Cardiac septum (tissue), 1 donor: ENCODE measurements at places on chromosomes 4 and X.

- no peak for DNase-seq
These were observed 31.4 kb downstream of the OTUD4 start for GRCh38 chr4:145148980-145149379.

DNA sequence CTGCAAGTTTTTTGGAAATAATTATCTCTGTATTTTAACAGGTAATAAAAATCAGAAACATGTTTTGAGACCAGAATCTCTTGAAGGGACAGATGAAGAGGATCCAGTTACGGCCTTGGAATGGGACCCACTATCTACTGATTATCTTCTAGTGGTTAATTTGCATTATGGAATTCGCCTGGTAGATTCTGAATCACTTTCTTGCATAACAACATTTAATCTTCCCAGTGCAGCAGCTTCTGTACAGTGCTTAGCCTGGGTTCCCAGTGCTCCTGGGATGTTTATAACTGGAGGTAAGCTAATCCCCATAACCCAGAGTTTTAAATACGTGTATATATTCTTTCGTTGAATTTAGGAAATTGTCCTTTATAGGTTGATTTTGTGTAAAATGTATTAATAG, 59.4 kb downstream of the WDR17 start:
- no peak for DNase-seq

DNA sequence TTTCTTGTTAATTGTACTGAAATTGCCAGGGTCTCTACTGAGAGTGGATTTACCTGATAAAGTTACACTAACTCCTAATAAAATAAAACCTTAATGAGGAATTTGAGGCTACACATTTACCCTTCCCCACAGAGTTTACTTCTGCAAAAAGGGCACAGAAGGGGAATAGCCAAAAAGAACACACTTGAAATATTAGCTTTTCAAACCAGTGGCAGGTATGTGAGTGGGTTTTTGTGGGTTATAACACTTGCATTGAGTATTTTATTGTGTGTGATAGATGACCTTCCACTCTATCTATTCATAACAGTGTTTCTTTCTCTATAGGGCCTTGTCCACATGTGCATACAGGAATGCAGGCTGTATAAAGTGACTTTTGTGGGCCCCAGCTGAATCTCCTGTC, 5.0 kb upstream of the GPR174 start:
- no peak for DNase-seq

DNA sequence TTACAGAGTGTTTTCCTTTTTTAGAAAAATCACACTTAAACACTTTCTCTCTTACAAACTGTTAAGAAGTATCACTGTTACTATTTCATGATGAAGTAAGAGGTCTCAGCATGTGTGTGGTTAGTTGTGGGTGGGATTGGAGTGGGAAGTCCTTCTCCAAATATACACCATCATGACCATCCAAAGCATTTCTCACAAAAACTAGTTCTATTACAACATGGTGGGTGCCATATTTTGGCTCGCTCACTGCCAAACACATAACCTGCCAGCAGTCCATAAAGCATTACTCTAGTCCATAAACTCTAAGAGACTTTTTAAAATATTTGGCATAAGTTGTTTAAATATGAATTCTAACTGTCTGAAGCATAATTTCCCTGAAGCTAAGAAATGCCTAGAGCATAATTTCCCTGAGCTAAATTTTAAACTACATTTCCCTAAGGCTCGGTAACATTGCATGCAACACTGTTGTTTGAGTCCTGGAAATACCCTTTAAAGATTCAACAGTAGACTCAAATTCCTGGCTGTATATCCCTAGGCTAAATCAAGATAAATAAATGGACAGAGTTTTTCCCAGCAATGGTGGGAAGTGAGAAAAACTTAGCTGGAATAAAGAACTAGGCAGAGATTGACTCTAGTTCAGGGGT, 415.0 kb upstream of the INTU start:
- DNase-seq = no peak

- no peak for DNase-seq
These were observed 81.4 kb upstream of the TRIM2 start for GRCh38 chr4:153122855-153123254.

GRCh38 chr4:74969507-74970474, 36.9 kb downstream of the PARM1 start:
- DNase-seq = no peak

DNA sequence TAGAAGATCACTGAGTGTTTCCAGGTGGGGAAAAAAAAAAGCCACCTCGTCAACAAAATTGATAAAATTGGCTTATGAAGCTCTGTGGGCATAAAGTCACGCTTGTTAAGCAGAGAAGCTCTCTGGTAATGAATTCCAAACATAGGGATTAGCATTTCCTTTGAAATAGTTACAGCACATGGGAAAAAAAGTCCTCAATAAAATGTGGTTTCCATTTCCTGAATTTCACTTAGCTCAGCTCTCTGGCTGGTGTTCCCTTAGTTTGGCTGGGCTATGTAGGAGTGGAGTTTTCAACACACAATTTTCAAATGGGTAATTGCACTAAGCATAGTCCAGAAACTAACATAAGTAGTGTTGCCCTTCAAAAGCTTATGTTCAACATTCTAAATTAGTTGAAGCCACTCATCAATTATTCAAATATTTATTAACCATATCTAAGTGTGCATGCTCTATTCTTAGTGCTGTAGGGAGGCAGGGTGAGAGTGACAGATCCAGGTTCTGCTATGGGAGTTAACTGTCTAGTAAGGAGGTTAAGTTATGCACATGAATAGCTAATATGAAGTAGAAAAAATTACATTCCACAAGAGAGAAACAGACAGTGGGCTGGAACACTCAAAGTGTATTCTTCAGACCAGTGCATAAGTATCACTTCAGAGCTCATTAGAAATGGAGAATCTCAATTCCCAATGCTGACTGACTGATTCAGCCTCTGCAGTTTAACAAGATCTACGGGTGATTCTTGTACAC, 445.7 kb downstream of the SMARCA1 start:
- no peak for DNase-seq

DNA sequence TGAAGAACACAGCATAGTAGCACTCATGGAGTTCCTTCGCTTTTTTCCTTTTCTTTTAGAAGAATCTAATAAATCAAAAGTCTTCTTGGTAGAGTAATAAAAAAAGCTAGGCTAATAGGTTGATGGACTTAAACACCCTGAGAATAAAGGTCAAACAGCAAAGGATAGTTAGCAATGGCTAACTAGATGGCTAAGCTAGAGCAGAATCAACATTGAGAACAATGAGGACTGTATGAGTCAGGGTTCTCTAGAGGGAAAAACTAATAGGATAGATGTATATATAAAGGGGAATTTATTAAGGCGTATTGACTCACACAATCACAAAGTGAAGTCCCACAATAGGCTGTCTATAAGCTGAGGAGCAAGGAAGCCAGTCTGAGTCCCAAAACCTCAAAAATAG, 550.9 kb downstream of the GLUD2 start:
- DNase-seq = no peak

GRCh38 chr4:8872402-8873291, 1.0 kb upstream of the HMX1 start:
- DNase-seq = no peak

DNA sequence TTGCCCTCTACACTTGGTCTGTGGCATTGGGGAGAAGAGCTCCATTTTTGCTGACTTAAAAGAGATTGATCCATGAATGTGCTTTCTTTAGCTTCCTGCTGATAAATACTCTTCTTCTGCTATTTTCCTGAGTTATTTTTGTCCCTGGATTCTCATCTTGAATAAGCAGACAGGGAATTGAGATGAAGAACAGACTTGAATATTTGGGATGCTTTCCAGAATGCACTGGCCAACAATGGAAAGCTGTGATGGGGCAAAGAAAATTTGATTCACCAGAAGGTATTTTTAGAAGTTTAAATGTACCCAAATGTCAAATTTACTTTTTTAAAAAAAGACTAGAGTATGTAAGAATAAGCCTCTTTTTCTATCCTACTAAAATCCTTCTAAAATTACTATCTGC, 309.9 kb upstream of the PPP1R2C start:
- no peak for DNase-seq

GRCh38 chr4:102139932-102140331, 205.3 kb downstream of the SLC39A8 start:
- no peak for DNase-seq

- DNase-seq = no peak
These were observed 48.9 kb downstream of the ING2 start for GRCh38 chr4:183553601-183554345.

DNA sequence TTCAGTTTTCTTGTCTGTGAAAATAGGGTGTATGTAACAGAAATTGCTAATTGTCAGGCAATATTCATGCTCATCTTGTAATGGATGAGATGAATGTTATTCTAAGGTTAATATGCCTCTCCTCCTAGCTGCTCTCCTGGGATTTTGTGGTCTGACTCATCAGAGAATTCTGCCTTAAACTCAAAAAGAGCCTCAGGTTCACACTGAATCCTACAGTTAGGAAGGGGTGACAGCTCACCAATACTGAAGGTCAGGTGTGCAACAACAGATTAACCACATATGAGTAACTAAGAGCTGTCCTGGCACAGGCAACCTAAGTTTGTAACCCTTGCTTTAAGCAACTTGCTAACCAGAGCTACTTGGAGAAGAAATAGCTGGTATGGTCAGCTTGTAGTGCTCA, 197.7 kb downstream of the SPATA18 start:
- DNase-seq = no peak

- DNase-seq = no peak
These were observed 27.5 kb downstream of the SULT1E1 start for GRCh38 chr4:69832326-69833030.
